ENCODE measurements at places on chromosomes 16 and 17.

- DNase-seq, result no peak
Observed at GRCh38 chr16:84891149-84891795, 71.5 kb downstream of the CRISPLD2 start.

DNA sequence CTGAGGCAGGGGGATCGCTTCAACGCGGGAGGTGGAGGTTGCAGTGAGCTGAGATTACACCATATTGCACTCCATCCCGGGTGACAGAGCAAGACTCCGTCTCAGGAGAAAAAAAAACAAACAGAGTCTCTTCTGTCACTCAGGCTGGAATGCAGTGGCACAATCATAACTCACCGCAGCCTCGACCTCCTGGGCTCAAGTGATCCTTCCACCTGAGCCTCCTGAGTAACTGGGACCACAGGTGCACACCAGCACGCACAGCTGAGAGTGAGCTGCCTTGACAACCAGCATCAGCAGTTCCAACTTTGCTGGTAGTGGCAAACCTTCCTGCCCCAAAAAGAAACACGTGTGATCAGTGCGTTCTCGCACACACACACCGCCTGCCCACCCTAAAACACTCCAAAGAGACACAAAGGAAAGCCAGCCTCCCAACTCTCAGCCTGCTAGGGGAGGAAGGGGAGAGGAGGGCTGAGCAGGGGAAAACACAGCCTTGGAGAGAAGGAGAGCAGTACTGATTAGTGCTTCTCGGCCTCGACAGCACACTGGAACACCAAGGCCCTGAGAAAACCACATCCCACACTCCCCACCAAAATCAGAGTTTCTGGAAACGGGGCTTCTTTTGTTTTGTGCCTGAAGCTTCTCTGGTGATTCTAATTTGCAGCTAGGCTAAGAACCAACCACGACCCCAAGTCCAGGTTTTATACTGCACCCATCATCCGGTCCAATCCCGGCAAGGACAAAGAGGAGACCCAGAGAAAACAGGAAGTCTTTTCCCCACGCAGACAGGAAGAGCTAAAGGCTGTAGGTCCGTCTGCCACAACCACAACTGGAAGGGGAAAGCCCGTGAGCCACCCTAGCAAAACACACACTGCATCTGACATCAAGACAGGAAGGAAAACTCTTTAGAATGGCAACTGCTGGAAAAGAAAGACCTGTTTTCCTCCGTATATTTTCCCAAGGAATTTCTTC is 28.8 kb downstream of the ZCCHC14 start:
- DNase-seq, result peak; percentile 66

DNA sequence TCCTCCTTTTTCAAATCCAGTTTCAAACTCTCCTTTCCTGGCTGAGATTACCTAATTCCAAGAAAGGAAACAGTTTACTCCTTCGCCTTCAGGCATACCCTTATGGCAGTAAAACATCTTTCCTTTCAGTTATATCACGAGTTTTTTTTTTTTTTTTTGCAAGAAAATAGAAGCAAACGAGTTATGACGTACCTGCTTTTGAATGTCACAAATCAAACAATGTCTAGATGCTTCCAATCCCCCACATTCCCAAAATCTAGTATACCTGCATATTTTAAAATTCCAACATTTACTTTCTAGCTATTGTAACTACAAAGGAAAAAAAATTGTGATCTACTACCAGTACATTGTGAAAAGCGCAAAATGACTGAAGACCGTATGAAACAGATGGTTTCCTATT is 28.9 kb downstream of the GSPT1 start:
- no peak for DNase-seq

- DNase-seq, result no peak
Observed at GRCh38 chr17:80959330-80960036, 32.2 kb upstream of the CHMP6 start.

DNA sequence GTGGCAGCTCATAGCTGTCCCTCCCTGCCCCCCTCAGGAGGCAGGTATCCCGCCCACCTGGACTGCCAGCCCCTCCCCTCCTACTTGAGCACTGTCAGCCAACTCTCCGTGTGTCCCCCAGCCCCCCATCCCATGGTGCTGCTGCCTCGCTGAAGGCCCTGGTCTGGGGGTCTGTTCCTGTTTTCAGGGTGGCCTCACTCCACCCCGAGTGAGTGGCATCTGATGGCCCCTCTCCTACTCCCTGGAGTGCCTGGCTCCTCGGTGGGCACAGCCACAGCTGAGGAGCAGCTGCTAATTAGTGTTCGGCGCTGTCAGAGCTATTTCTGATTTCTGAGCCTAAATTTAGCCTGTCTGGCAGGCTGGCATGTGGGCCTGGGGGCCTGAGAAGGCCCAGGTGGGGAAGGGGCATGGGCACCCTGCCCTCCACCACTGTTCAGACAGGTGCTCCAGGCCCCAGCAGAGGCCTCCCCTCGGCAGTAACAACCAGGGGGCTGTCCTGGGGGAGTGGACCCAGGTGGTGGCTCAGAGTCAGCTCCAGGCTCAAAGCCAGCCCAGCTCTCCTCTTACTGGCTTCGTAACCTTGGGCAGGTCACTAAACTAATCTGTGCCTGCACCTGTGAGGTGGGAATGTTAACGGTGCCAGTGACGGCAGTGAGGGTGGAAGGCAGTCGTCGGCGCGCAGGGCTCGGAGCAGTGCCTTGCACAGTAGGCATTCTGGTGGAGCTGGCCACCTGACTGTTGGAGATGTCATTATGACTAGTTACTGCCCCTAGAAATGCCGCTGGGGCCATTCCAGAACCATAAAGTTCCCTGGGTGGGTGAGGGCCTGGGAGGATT is 6.5 kb downstream of the FMNL1 start:
- DNase-seq, result no peak

GRCh38 chr16:79823639-79824038 is 223.1 kb upstream of the MAF start:
- DNase-seq, result no peak

Data from Caki2 (cell line).